ENCODE measurements at places on chromosomes 11 and 22. TPM values are rescaled to one million over a fixed set of nuclear protein-coding genes. Genes with fewer than 3 reads are reported as not detected.

- no peak overlapping the region for H3K4me3 ChIP-seq
- DNase-seq, result no peak
- no peaks in the 10 kb centered on the region for H3K4me1 ChIP-seq
- H3K36me3 ChIP-seq, result no peaks in the 10 kb centered on the region
- no peaks in the 10 kb centered on the region for H3K27me3 ChIP-seq
Observed at GRCh38 chr22:28245579-28246224, 326.6 kb upstream of the PITPNB start.

GRCh38 chr22:25167834-25168601, 31.6 kb upstream of the CRYBB3 start:
- DNase-seq, result no peak
- H3K4me1 ChIP-seq, result no peaks in the 10 kb centered on the region
- no peaks in the 10 kb centered on the region for H3K36me3 ChIP-seq
- H3K4me3 ChIP-seq, result no peak overlapping the region
- H3K27ac ChIP-seq, result no peak overlapping the region

The MYO18B gene
- 0.22 TPM for total RNA-seq

The FREY1 gene
- total RNA-seq, result 5.7 TPM

- no peak within 1 kb of the TSS for H3K27ac ChIP-seq
- H3K4me3 ChIP-seq, result peak within 1 kb of the TSS; percentile 47
- H3K27me3 ChIP-seq, result peaks cover 12% of the 10 kb centered on the region
- no peak for DNase-seq
- H3K4me1 ChIP-seq, result peaks cover 42% of the 10 kb centered on the region
- no peaks in the 10 kb centered on the region for H3K36me3 ChIP-seq
Observed at GRCh38 chr11:76670485-76671236, at the start of gene LRRC32. Gene LRRC32, minus strand, starts transcription at chr11:76670747. Its CDS starts 4,793 bp downstream, at chr11:76665954.

DNA sequence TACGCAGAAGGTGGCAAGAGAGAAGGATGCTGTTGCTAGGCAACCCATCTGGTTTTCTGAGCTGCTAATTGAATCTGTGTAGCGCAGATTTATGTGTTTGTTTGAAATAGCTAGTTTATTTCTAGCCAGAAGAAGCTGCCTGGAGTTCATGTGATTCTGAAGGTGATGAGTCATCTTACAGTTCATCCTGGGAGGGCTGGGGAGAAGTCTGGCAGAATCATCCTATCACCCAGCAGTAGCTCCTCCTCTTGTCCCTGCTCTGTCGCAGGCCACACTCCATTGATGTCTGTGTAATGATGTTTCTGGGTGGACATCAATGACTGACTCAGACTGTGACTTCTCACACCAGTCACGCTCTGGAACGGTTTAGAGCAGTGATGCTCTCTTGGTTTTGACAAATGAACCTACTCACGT, 4.8 kb upstream of the FBXO7 start:
- no peak overlapping the region for H3K27ac ChIP-seq

- DNase-seq, result peak; percentile 56
- no peak overlapping the region for H3K27ac ChIP-seq
- no peaks in the 10 kb centered on the region for H3K36me3 ChIP-seq
- no peak overlapping the region for H3K4me3 ChIP-seq
Observed at GRCh38 chr11:1628506-1629325, 859 bp upstream of the KRTAP5-5 start.

The TBX1 gene
- total RNA-seq, result not detected

GRCh38 chr11:69854713-69855112, 35.5 kb upstream of the FGF3 start:
- H3K27ac ChIP-seq, result no peak overlapping the region
- DNase-seq, result no peak
- H3K4me3 ChIP-seq, result no peak overlapping the region
- H3K27me3 ChIP-seq, result peaks cover 4% of the 10 kb centered on the region
- H3K4me1 ChIP-seq, result no peaks in the 10 kb centered on the region

DNA sequence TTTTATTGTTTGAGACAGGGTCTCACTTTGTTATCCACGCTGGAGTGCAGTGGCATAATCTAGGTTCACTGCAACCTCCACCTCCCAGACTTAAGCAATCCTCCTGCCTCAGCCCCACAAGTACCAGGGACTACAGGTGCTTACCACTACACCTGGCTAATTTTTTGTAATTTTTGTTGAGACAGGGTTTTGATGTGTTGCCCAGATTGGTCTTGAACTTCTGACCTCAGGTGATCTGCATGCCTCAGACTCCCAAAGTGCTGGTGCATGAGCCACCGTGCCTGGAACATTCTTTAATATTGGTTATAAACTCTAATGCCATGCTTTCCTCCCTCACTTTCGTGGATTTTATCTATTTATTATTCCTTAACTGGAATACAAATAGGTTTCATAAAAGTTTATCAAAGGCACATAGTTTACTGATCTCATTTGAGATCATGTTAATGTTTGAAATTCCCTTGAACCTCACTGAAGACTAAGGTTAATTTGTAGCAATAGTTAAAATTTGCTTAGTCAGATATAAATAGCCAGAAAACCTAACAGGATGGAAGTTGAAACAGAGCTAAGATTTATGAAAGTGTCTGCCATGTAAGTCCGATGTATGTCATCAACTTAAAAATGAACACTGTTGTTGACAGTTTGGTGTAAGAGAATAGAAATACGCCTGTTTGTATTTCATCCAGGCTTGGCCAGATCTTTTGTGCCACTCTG, 27.6 kb downstream of the KDM2A start:
- no peak for DNase-seq
- H3K27me3 ChIP-seq, result no peaks in the 10 kb centered on the region
- H3K4me1 ChIP-seq, result no peaks in the 10 kb centered on the region

The SHISAL1 gene
- total RNA-seq, result not detected

DNA sequence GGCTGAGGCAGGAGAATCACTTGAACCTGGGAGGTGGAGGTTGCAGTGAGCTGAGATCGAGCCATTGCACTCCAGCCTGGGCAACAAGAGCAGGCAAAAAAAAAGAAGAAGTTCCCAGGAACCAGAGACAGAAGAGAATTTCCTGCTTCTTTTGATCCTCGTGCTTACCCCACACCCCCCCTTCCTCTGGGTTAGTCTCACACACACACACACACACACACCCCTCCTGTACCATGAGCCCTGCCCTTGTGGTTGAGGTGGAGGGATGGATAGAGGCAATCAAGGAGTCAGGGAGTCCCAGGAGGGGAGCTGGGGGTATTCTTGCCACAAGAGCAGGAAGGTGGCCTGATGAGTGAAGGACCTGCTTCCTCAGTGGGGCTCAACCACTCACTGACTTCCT, 4.1 kb upstream of the UBE2L6 start:
- no peak for DNase-seq
- H3K27me3 ChIP-seq, result no peaks in the 10 kb centered on the region
- no peak overlapping the region for H3K4me3 ChIP-seq

- H3K4me1 ChIP-seq, result peaks cover 7% of the 10 kb centered on the region
- no peak overlapping the region for H3K4me3 ChIP-seq
- DNase-seq, result no peak
- H3K27ac ChIP-seq, result no peak overlapping the region
Observed at GRCh38 chr11:130400781-130401483, 27.5 kb downstream of the ADAMTS8 start.

- peak; percentile 16 for DNase-seq
- H3K4me3 ChIP-seq, result no peak overlapping the region
- no peak overlapping the region for H3K27ac ChIP-seq
- H3K4me1 ChIP-seq, result no peaks in the 10 kb centered on the region
Observed at GRCh38 chr11:125871391-125872137, 15.9 kb upstream of the HYLS1 start.

The GRM5 gene
- total RNA-seq, result not detected

The SLC7A4 gene
- not detected for total RNA-seq

The NDUFS8 gene
- 72.5 TPM for total RNA-seq

DNA sequence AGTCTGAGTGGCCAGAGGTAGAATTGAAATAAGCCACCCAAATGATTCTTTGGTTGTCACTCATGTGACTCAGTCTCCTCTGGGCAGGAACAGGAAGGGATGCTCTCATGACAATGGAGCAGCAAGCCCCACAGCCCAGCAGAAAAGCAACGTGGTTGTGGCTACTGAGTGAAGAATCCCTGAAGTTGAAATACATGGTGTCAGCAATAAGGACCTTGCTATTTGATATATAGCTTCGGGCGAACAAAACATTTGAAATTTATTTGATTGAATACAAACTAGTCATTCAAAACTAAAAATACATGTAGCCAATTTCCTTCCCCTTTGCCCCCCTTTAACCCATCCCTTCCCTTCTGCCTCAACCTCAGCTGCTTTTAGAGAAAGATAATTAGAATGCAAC, 14.5 kb upstream of the DTX4 start:
- H3K27ac ChIP-seq, result no peak overlapping the region
- no peaks in the 10 kb centered on the region for H3K27me3 ChIP-seq
- no peaks in the 10 kb centered on the region for H3K4me1 ChIP-seq

The GP1BB gene
- total RNA-seq, result not detected

The RBMXL2 gene
- total RNA-seq, result not detected

The OR52N4 gene
- 0.96 TPM for total RNA-seq

- no peak overlapping the region for H3K4me3 ChIP-seq
- no peaks in the 10 kb centered on the region for H3K36me3 ChIP-seq
- H3K27ac ChIP-seq, result no peak overlapping the region
- peaks cover 2% of the 10 kb centered on the region for H3K27me3 ChIP-seq
Observed at GRCh38 chr22:32308191-32308590, 49.5 kb upstream of the RFPL3 start.

DNA sequence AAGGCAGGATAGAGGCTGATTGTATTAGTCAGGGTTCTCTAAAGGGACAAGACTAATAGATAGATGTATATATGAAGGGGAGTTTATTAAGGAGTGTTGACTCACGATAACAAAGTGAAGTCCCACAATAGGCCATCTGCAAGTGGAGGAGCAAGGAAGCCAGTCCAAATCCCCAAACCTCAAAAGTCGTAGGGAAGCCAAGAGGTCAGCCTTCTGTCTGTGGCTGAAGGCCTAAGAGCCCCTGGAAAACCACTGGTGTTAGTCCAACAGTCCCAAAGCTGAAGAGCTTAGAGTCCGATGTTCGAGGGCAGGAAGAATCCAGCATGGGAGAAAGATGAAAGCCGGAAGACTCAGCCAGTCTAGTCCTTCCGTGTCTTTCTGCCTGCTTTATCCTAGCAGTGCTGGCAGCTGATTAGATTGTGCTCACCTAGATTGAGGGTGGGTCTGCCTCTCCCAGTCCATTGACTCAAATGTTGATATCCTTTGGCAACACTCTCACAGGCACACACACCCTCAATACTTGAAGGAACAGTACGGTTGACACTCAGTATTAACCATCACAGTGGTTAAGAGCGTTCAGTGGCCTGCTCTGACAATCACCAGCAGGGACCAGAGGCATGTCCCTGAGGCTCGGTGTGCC, 135.6 kb downstream of the CSNK2A3 start:
- H3K27ac ChIP-seq, result no peak overlapping the region
- H3K36me3 ChIP-seq, result no peaks in the 10 kb centered on the region
- no peaks in the 10 kb centered on the region for H3K27me3 ChIP-seq

The UBQLN3 gene
- total RNA-seq, result 0.08 TPM

The OOSP4A gene
- total RNA-seq, result not detected

DNA sequence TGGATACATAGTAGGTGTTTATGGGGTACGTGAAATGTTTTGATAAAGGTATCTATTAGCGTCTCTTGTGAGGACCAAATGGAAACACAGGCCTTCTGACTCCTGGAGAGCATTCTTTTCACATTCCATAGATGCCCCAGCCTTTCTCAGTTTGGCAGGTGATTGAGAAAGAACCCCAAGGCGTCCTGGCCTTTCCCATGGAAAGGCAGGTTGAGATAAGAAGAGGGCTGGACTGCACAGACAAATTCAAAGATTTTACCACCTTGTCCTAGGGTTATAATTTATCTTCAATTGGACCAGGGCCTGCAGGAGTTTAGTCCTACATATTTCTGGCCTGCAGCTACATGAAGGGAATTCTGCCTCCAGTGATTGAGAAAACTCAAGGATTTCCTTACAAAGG, 661 bp upstream of the OLFML1 start:
- H3K27me3 ChIP-seq, result no peaks in the 10 kb centered on the region
- H3K4me1 ChIP-seq, result no peaks in the 10 kb centered on the region
- H3K27ac ChIP-seq, result no peak overlapping the region
- no peaks in the 10 kb centered on the region for H3K36me3 ChIP-seq
- H3K4me3 ChIP-seq, result no peak overlapping the region

DNA sequence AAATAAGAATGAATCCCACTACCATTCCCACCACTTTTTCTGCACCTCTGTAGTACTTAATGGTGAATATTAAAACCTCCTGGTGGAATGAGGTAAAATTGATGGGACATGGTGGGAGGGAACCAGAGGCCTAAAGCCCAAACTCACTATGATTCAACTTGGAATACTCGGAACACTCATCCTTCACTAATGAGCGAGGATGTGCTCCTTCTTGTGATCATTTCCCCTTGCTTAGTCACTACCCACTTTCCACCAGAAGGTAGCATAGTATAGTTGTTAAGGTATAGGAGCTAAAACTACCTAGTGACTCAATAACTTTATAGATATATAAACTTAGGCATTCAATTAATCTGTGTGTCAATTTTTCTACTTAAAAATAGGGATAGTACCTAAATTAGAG, 728.9 kb downstream of the OPCML start:
- no peak for DNase-seq
- no peaks in the 10 kb centered on the region for H3K36me3 ChIP-seq
- no peaks in the 10 kb centered on the region for H3K27me3 ChIP-seq
- H3K4me1 ChIP-seq, result no peaks in the 10 kb centered on the region

GRCh38 chr11:69671734-69672465, 3.3 kb downstream of the LTO1 start:
- peaks cover 32% of the 10 kb centered on the region for H3K4me1 ChIP-seq
- no peak overlapping the region for H3K27ac ChIP-seq
- no peak overlapping the region for H3K4me3 ChIP-seq
- no peak for DNase-seq
- H3K36me3 ChIP-seq, result peaks cover 49% of the 10 kb centered on the region
- no peaks in the 10 kb centered on the region for H3K27me3 ChIP-seq

The ART1 gene
- total RNA-seq, result not detected

GRCh38 chr11:34600339-34601084, 20.4 kb upstream of the EHF start:
- DNase-seq, result no peak
- no peak overlapping the region for H3K27ac ChIP-seq
- no peak overlapping the region for H3K4me3 ChIP-seq
- no peaks in the 10 kb centered on the region for H3K36me3 ChIP-seq

All from CD4-positive, alpha-beta T cell (primary cell).